Ascending aorta (tissue), 2 donors: ENCODE measurements at places on chromosomes 13 and 19.

- no peak for DNase-seq
Observed at GRCh38 chr13:69755101-69755500, 352.5 kb upstream of the ATXN8OS start.

DNA sequence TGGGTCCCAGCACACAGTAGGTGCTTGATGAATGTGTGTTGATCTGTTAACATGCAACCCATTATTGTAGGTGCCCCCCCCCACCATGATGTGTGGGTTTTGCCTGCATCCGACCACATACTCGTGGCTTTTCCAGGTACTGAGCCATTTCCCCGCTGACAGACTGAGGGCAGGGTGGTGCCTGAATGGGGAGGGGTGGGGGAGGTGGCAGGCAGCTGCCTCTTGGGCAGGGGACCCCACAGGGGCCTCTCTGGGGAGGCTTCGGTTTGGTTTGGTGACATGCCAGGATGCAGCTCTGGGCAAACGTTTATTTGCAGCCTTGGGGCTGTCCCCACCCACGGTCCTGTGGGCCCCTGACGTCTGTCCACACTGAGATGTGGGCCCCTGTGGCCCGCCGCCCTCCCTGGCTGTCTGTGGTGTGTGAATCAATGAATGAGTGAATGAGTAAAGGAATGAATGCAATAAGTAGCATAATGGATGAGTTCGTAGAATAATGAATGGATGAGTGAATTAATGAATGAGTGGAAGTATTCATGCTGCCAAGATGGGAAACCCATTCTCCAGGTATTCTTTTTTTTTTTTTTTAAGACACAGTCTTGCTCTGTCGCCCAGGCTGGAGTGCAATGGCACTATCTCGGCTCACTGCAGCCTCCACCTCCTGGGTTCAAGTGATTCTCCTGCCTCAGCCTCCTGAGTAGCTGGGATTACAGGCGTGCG is 9.0 kb upstream of the JUND start:
- DNase-seq = peak; percentile 79

GRCh38 chr13:32320528-32320927 is 5.2 kb downstream of the BRCA2 start:
- DNase-seq = no peak

DNA sequence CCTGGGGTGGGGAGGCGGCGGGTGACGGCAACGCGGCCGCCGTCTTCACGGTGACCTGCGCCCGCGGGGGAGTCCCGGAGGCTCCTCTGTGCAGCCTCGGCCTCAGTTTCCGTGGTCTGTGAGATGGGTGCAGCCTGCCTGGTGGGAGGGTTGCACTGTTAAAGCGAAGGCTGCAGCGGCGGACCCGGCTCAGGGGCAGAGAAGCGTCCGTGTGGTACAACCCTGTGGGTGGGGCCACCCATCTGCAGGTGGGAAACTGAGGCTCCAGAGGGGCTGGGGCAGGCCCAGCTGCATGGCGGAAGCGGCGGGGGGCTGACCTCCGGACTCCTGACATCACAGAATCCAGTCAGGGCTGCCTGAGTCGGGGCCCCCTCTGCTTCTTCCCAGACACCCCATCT is 481 bp downstream of the FGF22 start:
- no peak for DNase-seq

DNA sequence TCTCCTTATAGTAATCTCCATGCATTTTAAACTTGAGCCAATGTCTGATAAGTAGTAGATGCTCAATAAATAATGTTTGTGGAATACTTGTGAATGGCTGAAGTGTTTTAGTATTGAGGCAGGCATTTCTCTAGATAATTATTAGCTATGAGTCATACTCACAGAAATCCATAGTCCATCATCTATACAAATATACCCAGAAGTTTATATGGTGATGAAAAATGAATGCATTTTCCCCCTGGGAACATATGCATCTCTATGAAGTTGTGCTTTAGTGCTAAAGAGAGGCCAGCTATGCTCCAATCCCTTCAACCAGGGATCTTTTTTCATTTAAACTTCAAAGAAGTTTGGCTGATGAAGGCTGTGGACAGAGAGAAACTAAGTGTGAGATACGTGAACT is 17.2 kb downstream of the MBNL2 start:
- no peak for DNase-seq

DNA sequence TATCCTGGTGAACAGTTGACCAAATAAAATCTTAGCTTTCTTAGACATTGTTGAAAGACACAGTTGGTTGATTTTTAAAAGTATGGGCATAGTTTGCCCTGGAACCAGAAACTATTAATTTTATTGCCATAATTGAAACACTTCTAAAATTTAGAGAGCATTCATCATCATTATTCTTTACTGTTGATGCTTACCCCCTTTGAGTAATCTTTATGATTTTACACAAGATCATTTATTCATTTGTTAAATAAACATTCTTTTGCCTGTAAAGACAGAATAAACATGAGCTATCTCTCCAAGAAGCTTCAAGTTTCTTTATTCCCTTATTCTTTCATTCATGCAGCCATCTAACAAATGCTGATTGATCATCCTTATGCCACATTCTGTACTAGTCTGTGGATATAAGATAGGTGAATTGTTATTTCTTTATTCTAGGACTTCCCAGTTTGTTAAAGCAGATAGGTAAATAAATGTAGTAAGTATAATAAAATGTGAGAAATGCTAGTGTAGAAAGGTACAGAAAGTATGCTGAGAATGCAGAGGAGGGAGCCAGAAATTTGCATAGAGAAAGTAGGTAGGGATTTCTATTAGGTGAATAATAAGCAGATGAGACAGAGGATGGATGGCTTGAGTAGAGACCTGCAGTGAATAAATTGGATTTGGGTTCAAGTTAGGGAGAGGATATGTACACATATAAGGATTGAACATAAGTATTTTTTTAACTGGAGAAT is 8.2 kb downstream of the SERTM1 start:
- no peak for DNase-seq

DNA sequence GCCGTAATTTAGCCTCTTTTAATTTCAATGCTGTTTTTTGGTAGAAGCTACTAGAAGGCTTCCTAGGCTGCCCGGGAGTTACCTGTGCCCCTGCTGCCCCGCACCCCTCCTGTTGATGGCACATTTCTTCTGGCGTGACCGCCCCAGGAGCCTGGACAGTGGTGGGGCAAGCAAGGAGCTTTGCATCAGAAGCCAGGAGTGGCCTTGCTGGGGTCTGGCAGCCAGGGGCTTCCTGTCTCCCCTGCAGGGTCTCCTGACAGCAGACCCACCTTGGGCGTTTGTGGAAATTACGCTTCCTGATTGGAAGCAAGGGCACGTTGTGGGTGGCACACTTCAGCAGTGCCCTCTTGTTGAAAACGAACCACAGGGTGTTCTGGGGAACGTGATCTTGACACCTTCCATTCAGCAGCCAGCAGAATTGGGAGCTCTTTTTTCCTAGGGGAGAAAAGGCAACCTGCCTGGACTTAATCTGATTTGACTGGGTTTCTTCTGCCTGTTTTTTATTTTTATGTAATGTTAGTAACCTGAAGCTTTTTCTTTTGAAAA is 90.0 kb upstream of the TEX29 start:
- no peak for DNase-seq
